Upper lobe of left lung (tissue), 6 donors: ENCODE measurements at places on chromosomes 5 and 9. TPM values are rescaled to one million over a fixed set of nuclear protein-coding genes. Genes with fewer than 3 reads are reported as not detected.

DNA sequence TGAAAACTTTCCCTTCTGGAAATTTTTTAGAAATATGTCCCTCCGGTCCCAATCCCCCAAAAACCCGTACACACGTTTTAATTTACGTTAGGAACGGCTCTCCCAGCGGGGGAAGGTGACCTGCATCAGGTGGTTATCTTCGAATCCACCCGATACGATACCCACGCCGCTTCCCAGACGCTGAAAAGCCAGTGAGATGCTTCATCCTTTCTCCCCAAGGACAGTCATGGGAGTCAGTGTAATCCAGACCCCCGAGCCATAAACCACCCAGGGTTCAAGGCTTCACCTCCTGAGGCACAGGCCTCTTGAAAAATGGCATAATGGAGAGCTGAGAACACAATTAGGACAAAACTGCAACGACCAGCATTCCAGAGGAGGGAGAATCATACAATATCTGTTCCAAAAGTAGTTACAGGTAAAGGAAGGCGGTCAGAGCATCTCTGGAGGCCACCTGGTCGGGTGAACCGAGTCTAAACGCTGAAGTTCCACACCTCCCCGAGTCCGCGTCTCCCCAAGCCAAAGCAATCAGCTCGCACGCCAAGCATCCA, 857 bp downstream of the FAM169A start:
- no peak for DNase-seq

DNA sequence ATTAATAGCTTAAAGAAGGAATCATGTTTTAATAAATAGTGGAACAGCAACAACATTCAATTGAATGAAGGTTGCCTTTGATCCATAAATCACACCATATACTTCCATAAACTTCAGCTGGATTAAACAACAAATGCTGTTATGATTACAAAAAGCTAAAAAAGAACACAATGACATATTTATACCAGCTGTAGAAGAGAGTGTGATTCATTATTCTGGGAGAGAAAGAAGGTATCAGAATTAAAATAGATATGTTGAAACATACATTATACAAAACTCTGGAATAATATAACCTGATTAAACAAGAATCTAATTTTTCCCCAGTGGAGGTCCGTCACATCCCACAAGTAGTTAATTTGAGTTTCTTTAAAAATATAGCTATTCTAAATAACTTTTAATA, 7.5 kb upstream of the RECK start:
- no peak for DNase-seq

DNA sequence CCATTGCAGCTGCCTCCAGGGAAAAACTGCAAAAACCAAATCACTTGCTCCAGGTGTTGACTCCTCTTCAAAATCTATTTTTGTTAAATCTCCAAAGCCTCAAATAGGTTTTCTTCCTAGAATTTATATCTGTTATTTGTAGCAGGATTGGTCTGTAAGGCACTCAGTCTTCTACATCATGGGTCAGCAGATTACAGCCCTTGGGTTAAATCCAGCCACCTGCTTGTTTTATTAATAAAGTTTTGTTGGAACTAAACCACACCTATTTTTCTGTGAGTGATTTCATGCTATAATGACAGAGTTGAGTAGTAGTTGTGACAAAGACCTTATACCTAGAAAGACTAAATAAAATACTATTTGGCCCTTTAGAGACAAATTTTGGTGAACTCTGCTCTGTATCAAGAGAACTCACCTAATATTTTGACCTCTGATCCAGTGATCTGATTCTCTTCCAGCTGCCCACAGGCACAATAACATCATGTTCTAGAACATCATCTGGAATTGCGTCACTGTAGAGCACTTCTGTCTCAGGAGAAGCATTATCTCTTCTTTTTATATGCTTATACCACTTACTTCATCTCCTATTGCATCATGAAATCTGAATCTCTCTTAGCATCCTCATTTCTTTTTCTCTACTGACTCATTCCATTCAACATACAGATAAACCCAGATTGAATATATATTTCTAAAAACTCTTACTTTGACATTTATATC, 130.1 kb downstream of the RPS23 start:
- DNase-seq = no peak

DNA sequence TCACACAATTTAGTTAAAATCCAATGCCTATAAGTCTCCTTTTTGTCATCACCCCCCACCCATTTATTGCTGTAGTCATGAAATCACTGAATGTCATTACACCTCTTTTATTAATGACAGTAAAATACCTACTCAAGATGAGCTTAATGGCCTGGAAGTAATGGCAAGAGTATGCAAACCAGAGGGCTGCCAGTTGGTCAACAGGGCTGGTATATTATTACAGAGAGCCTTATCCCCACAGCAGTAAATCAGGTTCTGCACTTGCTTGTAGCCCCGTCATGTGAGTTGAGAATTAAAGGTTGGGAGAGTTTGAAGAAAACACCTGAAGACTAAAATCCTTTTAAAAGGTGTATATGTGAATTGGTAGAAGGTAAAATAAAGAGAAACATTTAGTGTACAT, 372.4 kb downstream of the MAT2B start:
- DNase-seq = no peak

GRCh38 chr9:120730654-120731514, 16.6 kb upstream of the MEGF9 start:
- peak; percentile 93 for DNase-seq

DNA sequence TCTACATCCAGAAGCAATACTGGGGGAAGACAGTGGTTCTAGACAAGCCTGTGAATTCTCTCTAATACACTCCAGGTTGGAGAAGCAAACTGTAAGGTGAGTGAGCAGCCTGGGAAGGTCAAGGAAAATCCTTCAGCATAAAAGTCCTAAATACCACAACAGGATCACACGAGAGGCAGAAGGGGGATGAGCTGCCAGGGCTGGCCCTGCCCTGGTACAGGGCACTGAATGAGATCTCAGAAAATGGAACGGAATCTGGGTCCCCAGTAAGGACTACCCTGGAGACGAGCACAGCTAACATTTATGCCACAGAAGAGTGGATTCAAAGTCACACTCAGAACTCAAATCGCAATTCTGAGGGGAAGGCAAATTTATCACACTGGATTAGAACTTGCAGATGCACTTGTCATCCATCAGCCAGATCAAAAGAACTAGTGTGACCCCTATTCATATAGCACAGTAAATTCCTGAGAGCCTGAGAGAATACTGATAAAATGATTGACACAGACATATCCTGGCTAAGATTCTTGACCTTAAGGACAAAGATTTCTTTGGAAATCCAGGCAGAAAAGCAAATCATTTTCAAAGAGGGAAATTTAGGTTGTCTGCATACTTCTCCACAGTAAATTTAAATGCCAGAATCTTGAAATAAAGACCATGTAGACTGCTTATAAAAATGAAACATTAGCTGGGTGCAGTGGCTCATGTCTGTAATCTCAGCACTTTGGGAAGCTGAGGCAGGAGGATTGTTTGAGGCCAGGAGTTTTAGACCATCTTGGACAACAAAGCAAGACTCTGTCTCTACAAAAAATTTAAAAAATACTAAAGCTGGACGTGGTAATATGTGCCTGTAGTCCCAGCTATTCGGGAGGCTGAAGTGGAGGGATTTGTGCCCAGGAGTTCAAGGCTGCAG, 25.6 kb downstream of the FYB1 start:
- DNase-seq = no peak

- no peak for DNase-seq
These were observed 190.9 kb downstream of the RFK start for GRCh38 chr9:76203373-76203772.

DNA sequence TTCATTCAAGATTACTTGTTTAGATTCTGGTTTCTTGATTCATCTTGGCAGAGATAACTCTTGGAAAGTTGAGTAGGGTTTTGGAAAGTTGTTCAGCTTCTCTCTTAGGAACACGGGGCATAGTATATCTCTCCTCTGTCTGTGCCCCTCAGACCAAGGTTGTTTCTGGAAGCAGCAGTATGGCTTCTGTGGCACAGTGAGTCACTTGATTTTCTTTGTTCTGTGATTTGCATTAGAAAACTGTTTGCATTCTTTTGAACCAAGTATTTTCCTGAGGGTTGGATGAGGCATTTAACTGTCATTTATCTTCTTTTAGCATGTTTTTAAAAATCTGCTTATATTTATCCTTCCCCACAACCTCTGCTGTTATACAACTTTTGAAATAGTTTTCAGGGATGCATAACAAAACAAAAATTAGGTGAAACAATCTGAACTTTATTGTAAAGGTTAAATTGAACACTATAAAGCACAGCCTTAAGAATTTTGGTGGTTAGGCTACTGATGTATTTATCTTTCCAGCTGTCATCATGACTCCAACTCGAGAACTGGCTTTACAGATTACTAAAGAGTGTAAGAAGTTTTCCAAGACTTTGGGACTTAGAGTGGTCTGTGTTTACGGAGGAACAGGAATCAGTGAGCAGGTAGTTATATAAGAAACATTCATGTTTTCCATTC, 26.5 kb downstream of the DDX46 start:
- DNase-seq = no peak

Gene PCDHGA7
- total RNA-seq = 13.6 TPM

Gene WDR31
- total RNA-seq = 5.2 TPM
